ENCODE measurements at places on chromosomes 3 and 15.

- no peak for DNase-seq
Measured at GRCh38 chr3:76061654-76062053, 276.3 kb upstream of the ZNF717 start.

DNA sequence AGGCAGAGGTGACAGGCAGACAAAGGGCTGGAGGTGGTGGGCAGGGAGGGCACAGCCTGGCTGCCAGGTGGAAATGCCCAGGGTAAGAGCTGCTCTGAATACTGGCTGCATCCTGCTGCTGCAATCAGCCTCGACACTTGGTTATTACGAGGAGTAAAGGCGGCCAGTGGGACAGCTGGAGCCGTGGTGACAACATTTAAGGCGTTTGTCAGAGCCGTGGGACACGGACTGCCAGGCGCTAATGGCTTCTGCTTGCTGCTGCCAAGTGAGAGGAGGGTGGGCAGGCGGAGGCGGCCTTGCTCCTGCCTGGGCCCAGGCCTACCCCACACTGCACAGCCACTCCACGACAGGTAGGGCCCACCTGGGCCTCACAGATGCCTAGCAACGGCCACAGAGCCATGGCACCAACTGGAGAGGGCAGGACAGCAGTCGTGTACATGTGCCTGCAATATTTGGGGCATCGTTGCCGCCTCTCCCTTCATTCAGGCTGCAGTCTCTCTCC is 49.2 kb upstream of the TMEM115 start:
- no peak for DNase-seq

DNA sequence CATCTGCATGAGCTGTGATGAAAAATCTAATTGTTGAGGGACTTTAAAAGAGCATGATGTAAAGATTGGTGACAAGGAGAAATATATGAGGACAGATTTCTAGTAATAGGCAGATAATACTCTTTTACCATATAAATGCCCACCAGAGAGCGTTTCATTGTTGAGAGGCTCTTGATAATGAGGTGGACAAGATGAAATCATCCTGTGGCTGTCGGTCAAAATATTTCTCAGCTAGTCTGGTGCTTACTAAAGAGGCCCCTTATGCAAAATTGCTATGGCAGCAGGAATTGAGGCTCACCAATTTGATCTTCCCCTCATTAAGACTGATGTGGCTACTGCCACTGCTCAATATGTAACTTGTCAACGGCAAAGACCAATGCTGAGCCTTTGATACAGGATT is 225.0 kb upstream of the RASGRP1 start:
- no peak for DNase-seq

GRCh38 chr3:47930979-47931378 is 85.2 kb downstream of the MAP4 start:
- DNase-seq: no peak

- no peak for DNase-seq
Measured at GRCh38 chr3:86743233-86743632, 247.7 kb downstream of the VGLL3 start.

DNA sequence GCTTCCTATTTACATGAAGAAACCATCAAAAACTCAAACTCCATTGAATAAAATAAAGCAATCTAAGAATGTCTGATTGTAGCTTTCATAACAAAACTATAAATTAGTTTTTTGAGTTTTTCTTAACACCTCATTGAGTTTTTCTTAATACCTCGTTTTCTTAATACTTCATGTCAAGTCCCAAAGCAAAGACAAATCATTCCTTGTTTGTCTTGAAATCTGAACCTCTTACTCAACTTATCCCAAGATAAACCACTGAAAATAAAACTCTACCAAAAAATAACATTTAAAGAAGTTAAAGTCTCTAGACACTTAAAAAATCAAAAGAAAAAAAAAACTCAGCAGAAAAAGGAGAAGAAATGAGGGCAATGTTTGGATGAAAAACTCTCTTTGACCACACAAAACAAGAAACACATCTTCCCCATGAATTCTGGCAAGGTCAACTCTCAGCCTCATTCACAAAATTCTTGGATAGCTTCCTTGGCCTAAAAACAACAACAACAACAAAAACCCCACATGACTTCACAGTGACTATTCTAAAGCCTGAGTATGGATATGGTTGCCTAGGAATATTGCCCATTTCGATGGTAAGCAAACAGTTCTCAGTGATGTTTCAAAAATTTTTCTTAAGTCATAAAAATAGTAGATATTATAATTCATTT is 38.2 kb downstream of the TMCC1 start:
- DNase-seq: no peak

- DNase-seq: no peak
Measured at GRCh38 chr15:85676342-85677098, 118.2 kb downstream of the KLHL25 start.
